ENCODE measurements at places on chromosomes 11 and 22. TPM values are rescaled to one million over a fixed set of nuclear protein-coding genes. Genes with fewer than 3 reads are reported as not detected.

Gene ZP1
- not detected for total RNA-seq

Gene PTPMT1
- total RNA-seq = 93.0 TPM

Gene OTOG
- not detected for total RNA-seq

Gene CLTCL1
- total RNA-seq = 9.5 TPM

Gene KRTAP5-3
- total RNA-seq = not detected

Gene ART5
- 0.75 TPM for total RNA-seq

Gene FTH1
- total RNA-seq = 455 TPM

Gene GNAZ
- total RNA-seq = 11.6 TPM

Gene SPDYC
- total RNA-seq = not detected

Gene OR5B21
- total RNA-seq = not detected

Gene OR8A1
- not detected for total RNA-seq

Gene PATE4
- not detected for total RNA-seq

Gene NXPE2
- under 0.01 TPM for total RNA-seq

Gene GAB4
- not detected for total RNA-seq

Gene TOLLIP
- 28.4 TPM for total RNA-seq

Gene SLC35C1
- total RNA-seq = 8.6 TPM

Gene PDE3B
- 2.7 TPM for total RNA-seq

Gene GRIK4
- total RNA-seq = 0.12 TPM

Gene TRIM51
- total RNA-seq = not detected

Gene CNTN5
- total RNA-seq = not detected

Gene OR6T1
- not detected for total RNA-seq

Gene SMIM35
- total RNA-seq = not detected

Gene ZNF280B
- 1.1 TPM for total RNA-seq

Gene C22orf42
- not detected for total RNA-seq

Gene GSTT2B
- 4.5 TPM for total RNA-seq

Gene ELMOD1
- total RNA-seq = 1.1 TPM

Gene OR2AT4
- not detected for total RNA-seq

Gene UBQLNL
- total RNA-seq = not detected

Gene RIMBP3C
- total RNA-seq = 0.11 TPM

Gene NAALADL1
- total RNA-seq = 24.7 TPM

Gene SHANK3
- 0.50 TPM for total RNA-seq

Gene NCR3LG1
- 9.5 TPM for total RNA-seq

Gene PLEKHB1
- 2.5 TPM for total RNA-seq

Gene DCHS1
- total RNA-seq = 35.2 TPM

Gene ENDOD1
- total RNA-seq = 53.7 TPM

Gene RELT
- total RNA-seq = 4.9 TPM

Gene KCNK4
- not detected for total RNA-seq

Gene OR52H1
- 1.1 TPM for total RNA-seq

Gene TRIM49
- not detected for total RNA-seq

Gene HEPHL1
- total RNA-seq = 0.11 TPM

Gene B3GAT3
- 50.9 TPM for total RNA-seq

Gene CST6
- not detected for total RNA-seq

Gene KIF18A
- total RNA-seq = 40.0 TPM

Gene NLRP14
- 0.50 TPM for total RNA-seq

Gene TECTA
- 0.87 TPM for total RNA-seq

Gene C11orf98
- 35.6 TPM for total RNA-seq

Gene TCP11L1
- 19.3 TPM for total RNA-seq

Gene TMEM191B
- 0.12 TPM for total RNA-seq

Gene SLC35E4
- 15.5 TPM for total RNA-seq

Gene MUC2
- not detected for total RNA-seq

All from uterine smooth muscle cell (primary cell).